ENCODE measurements at places on chromosomes 4 and X.

DNA sequence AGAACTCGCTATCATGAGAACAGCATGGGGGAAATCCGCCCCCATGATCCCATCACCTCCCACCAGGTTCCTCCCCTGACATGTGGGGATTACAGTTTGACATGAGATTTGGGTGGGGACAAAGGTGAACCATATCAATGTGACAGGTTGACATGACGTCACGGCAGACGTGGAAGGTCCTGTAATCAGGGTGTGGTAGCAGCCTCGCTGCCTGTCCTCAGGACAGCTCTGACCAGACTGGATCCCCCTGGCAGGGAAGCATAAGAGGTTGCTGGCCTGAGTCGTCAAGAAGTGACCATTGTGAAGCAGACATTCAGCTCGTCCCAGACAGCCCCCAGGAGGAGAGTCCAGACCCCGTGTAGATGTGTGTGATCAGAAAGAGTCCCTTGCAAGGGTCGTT, 104.6 kb downstream of the TNIP2 start:
- DNase-seq: no peak

DNA sequence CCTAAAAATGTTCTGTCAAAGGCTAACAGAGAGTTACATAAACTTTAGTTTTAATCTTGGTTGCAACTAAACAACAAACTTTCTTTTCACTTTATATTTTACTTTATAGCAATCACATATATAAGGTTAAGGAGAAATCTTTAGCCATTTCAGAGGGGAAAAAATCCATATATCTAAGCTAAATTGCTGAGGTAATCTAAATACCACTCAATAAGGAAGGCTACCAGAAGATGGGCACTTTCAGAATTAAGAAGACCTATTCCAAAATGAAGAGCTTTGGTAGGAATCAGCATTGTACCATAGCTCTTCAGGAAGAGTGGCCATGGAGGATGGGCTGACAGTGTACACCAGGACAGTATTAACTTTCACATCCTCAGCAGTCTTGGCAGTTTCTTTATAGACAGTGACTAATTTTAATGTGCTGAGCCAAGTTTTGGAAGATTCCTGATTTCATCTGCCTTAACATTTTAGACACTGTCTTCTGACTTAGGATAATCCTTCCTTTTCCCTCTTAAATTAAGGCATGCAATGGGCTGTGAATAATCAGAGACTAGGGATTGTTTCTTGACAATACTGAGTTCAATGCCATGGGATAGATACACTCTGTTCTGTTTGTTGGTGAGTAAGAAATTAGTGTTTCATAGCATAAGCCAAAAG, 7.1 kb downstream of the FAT4 start:
- no peak for DNase-seq

- no peak for DNase-seq
These were observed 211.8 kb upstream of the CPEB2 start for GRCh38 chr4:14790494-14790893.

GRCh38 chrX:9610771-9611392, 146.0 kb downstream of the TBL1X start:
- no peak for DNase-seq
